ENCODE measurements at places on chromosomes 3 and 15.

GRCh38 chr3:84487296-84487695 is 471.5 kb upstream of the CADM2 start:
- DNase-seq: no peak

GRCh38 chr15:73331991-73332925 is 36.5 kb downstream of the HCN4 start:
- DNase-seq: no peak

GRCh38 chr3:136546720-136547119 is 205.5 kb downstream of the STAG1 start:
- no peak for DNase-seq

DNA sequence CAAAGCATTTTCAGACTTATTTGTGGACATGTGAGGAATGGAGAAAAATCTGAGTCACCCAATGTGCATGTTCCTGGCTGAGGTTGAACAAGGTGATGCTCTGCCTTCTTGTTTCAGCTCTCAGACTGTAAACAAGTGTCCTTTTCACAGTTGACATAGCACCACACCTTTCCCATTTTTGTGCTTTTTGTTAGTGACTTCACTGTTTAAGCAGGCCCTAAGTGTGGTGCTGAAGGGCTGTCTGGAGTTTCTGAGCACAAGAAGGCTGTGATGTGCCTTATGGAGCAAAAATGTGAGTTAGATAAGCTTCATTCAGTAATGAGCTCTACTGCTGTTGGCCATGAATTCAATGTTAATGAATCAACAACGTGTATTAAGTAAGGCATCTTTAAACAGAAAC is 20.4 kb downstream of the ABI3BP start:
- DNase-seq: no peak

GRCh38 chr15:42826251-42826890 is 89.4 kb upstream of the CDAN1 start:
- DNase-seq: no peak

DNA sequence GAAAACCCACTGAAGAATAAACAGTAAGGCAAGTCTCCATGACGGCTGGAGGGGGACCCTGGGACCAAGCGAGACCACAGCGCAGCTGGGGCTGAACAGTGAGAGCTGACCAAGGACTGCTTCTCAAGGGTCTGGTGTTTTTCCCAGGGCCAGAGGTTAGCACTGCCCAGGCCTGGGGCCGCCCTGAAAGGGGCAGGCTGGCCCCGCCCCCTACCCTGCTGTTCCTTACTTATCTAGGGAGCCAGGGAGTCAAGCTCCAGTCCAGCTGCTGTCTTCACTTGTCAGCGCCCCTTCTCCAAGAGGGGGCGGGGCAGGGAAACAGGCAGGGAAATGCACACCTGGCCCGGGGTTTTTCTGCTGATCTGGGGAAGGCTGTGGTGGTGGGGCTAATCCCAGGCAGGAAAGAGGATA is 51.6 kb upstream of the HACD2 start:
- DNase-seq: no peak

GRCh38 chr3:93910097-93910496 is 63.6 kb downstream of the PROS1 start:
- DNase-seq: no peak

DNA sequence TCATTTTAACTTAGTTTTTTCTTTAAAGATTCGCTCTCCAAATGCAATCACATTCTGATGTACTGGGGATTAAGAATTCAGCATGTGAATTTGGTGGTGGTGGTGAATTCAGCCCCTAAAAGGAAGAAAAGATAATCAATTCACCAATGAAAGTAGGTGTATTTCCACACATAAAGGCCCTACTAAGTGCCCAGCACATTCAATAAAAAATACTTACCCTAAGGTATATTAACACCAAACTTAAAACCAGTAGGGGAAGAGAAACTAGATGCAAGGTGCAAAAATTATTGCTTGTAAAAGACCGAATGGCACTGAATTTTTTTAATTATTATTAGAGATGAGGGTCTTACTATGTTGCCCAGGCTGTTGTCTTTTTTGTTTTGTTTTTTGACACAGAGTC is 16.8 kb upstream of the SUCNR1 start:
- no peak for DNase-seq

- DNase-seq: no peak
Observed at GRCh38 chr15:88891540-88892254, 3.6 kb downstream of the HAPLN3 start.

- DNase-seq: no peak
Observed at GRCh38 chr15:48675436-48675835, 29.9 kb upstream of the FBN1 start.

DNA sequence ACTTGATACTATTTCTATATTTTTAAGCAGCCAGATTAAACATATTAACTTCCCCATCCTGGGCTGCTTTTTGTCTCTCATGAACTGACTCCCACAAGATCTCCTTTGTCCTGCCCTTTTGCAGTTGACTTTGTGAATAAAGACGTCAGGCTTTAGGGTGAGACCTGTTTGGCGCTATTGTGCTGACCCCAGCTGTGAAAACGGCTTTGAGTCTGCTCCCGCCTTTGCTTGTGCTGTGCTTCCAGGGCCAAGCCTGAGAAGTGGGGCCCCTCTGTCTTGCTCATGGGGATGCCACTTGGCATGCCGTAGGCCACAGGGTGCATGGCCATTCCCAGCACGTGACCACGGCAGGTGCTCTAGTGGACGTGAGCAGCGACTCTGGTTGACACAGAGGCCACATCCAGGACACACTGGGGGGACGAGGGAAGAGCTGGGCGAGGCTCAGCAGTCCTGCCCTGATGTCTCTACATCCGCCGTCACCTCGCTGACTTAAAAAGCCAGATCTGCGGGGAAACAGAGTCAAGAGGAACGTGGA is 268.9 kb upstream of the LYSMD4 start:
- no peak for DNase-seq

DNA sequence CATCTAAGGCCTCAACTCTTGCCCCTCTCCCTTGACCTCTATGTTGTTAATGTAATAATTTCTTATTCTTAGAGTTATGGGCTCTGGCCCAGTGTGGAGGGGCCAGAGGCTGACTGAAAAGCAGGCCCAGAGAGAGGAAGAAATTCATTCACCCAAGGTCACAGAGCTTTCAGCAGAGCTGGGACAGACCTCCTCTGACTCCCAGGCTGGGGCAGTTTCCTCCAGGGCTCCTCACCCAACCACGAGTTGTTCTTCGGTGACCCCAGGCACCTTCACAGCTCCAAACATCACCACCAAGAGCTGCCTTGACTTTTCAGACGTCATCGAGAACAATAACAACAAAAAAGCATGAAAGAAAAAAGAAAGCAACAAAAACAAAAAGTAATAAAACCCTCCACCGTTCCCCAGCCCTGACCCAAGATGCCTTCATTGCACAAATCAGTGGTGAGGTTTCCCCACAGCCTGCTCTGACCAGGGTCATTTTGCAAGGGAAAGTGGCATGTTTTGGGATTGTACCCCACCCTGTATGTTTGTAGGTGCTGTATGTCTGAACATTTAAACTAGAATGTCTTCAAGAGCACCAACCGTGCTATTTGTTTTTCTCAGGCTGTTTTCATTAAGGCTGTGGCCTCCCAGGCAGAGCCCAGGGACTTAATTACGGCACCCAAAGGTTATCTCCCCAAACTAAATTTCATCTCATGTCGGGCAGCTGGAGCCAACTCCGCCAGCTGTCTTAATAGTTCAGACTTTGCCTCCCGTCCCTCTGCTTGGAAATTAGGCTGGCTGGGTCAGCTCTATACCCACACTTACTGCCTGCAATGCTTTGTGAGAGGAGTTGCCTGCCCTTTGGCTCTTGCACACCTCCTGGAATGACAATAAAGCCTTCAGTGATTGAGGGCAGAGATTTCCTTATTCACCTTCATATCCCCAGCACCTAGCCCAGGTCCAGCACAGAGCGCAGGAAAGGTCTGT is 173.8 kb downstream of the RPLP1 start:
- no peak for DNase-seq

DNA sequence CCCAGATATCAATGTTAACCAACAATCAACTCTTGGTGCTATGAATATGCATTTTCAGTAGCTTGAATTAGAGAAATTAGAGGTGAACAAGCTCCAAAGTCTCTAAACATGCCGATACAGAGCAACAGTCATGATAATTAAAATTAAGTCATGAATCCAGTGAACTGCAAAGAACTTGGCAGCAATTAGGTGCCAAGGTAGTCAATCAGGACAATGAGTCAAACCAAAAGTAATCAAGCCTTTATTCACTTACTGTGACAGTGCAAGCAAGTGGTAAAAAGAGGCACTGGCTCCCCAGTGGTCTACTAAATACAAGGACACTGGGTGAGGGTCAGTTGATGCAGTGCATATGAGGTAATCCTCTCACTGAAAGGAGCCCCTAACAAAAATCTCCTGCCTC is 1.8 kb downstream of the ZNF770 start:
- DNase-seq: no peak

DNA sequence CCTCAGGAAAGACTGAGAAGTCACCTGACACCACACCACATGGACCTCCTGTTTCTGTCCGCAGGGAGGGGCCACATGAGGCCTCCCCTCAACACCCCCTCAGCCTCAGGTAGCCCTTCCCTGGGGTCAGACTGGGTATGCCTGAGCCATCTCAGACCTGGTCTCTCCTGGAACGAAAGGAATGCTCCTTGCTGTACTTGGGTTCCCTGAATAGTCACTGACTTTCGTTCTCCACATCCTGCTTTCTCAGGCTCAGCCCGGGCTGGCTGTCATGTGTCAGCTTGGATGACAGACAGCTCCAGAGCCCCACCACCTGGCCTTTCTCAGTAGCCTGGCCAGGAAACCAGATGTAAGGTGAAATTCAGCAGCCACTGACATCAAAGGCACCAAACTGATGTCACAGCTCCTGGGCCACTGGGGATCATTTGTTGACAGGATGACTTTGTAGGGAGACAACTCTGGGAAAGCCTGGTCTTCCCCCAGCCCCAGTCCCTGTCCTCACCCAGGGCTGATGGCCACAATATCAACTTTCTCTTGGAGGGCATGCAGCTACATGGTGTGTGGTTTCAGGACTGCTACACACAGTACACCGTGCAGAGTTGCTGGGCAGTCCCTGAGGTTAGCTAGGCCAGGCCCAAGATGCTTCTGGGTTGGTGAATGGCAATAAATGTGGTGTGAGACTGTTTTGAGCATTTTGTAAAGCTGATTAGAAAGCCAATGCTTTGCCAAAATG is 141.4 kb upstream of the MRPS22 start:
- DNase-seq: no peak

DNA sequence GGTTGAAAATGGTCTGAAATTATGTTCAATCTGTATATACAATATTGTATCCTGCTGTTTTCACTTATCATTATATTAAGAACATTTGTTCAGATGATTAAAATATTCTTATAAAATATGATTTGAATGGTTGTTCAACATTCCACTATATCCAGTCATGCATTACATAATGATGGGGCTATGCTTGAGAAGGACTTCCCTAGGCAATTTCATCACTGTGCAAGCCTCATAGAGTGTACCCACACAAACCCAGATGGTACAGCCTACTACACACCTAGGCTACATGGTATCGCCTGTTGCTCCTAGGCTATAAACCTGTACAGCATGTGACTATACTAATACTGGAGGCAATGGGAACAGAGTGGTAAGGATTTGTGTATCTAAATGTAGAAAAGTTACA is 30.5 kb downstream of the SLC7A14 start:
- no peak for DNase-seq

GRCh38 chr15:69979262-69979661 is 118.5 kb downstream of the TLE3 start:
- DNase-seq: no peak

GRCh38 chr15:69979783-69980182 is 117.9 kb downstream of the TLE3 start:
- no peak for DNase-seq

GRCh38 chr3:169286214-169286613 is 377.3 kb downstream of the MECOM start:
- no peak for DNase-seq

- DNase-seq: no peak
Observed at GRCh38 chr3:66991459-66991858, 6.6 kb upstream of the KBTBD8 start.

DNA sequence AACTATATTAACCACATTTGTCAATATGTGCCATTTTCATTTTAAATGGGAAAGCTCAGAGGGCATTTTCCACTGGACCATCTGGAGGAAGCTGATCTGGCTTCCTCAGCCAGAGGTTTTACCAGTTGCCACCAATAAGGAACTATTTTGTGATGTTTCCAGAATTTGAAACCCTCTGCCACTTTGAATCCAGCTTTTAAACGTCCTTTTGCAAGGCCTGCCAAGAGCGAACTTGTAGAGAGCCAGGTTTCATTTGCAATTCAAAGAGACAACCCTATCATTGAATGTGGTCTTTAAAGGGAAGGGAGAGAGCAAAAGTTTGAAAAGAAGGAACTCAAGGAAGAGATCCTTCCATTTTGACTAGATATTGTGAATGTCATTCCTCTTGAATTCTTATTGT is 123.3 kb upstream of the CHL1 start:
- no peak for DNase-seq

DNA sequence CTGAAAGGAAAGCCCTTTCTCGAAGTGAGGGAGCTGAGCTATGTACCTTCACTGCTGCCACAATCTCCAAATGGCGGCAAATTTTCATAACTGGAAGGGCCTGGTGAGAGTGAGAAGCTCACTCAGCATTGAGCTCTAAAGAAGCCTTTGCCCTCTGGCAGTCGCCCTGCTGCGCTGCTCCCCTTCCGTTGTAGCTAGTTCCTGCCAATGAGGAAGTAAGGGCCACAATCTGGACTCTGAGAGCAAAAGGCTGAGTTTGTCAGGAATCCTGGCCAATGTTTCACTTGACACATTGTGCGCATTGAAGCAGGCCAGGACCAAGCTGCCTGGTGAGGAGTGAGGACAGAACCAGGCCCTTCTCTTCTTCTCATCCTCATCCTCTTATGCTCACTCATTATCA is 579.5 kb downstream of the PDCD6IP start:
- no peak for DNase-seq

- DNase-seq: no peak
Observed at GRCh38 chr3:173371848-173372487, 25.6 kb upstream of the NLGN1 start.

DNA sequence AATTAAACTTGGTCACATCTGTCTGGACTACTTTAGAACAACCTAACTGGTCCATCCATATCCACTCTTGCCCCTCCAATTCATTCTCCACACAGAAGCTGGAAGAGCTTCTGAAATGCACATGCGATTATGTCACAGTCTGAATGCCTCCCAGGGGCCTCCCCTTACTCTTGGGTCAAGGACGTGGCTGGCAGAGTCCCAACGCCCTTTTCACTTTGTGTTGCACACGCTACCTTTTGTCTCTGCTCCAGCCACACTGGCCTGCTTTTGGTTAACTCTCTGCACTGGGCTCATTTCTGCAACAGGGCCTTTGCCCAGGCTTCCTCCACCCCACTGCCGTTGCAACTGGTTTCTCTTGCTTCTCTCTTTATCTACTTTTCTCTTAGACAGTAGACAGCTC is 245.2 kb downstream of the IL20RB start:
- no peak for DNase-seq

GRCh38 chr3:20637729-20638128 is 451.7 kb upstream of the SGO1 start:
- no peak for DNase-seq

GRCh38 chr3:17935222-17935621 is 192.8 kb upstream of the TBC1D5 start:
- DNase-seq: no peak

- no peak for DNase-seq
Observed at GRCh38 chr3:55637906-55638638, 151.0 kb upstream of the WNT5A start.
